ENCODE measurements at places on chromosomes 12 and 14. TPM values are rescaled to one million over a fixed set of nuclear protein-coding genes. Genes with fewer than 3 reads are reported as not detected.

PLA2G1B gene
- not detected for total RNA-seq

PRR13 gene
- total RNA-seq, result 19.7 TPM

PDE3A gene
- total RNA-seq, result 23.1 TPM

TAS2R43 gene
- total RNA-seq, result 0.19 TPM

CLEC9A gene
- total RNA-seq, result not detected

TAS2R9 gene
- total RNA-seq, result not detected

FBRSL1 gene
- total RNA-seq, result 1.9 TPM

RTRAF gene
- 86.5 TPM for total RNA-seq

ANKRD33 gene
- total RNA-seq, result under 0.01 TPM

EPYC gene
- total RNA-seq, result not detected

SAMD15 gene
- 2.5 TPM for total RNA-seq

CLEC4C gene
- total RNA-seq, result not detected

KRT2 gene
- not detected for total RNA-seq

IL31 gene
- not detected for total RNA-seq

ATL1 gene
- total RNA-seq, result 8.5 TPM

ARMH4 gene
- 5.1 TPM for total RNA-seq

CLEC2D gene
- total RNA-seq, result 2.3 TPM
